ENCODE measurements at places on chromosomes 4 and X. TPM values are rescaled to one million over a fixed set of nuclear protein-coding genes. Genes with fewer than 3 reads are reported as not detected.
A peak's percentile ranks its signal among the peaks of the same experiment; 100 is the strongest.

DNA sequence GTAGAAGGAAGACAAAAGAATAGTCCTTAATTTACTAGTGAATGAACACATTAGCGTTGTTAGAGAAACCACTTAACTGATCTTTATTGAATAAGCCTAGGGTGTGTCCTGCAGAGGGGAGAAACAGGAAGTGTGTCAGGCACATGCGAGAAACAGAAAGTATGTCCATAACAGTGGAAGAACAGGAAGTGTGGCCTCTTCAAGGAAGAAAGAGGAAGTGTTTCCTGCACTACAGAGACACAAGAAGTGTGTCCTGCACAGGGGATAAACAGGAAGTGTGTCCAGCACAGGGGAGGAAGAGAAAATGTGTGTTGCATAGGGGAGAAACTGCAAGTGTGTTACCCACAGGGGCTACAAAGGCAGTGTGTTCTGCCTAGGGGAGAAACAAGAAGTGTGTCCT lies 539.6 kb upstream of the PRKX start:
- no peak for DNase-seq

DNA sequence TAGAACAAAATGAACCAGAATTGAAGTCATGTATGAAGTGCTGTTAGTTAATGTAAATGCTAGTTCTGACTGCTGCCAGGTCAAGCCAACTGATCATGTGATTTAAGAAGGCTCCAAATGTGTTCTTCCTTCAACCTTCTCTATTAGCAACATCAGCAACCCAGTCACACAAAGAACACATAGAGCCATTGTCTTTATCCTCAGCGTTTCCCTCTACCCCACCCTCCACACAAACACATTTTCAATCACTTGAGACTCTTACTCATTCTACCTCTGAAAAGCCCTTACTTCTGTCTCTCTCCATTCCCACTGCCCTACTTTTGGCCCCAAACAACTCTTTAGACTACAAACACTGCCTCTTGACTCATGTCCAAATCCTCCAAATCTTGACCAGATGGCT lies 89.7 kb upstream of the KDR start:
- no peak for DNase-seq

DNA sequence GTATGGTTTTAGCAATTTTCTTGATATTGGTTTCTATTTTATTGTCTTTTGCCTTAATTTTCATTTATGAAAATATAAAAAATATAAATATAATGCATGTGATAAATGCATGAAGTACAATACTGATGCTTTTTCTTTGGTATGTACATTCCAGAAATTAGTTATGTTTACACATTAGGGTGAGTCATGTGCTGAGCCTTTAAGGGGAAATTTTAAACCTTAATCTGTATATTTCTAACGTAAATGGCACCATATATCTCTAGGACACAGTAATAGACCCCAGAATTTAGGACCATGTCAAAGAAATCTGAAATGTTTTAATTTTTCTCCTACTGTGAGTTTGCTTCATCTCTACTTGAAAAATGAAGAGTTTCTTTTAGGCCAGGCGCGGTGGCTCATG lies 117.8 kb upstream of the SPRY1 start:
- DNase-seq: no peak

DNA sequence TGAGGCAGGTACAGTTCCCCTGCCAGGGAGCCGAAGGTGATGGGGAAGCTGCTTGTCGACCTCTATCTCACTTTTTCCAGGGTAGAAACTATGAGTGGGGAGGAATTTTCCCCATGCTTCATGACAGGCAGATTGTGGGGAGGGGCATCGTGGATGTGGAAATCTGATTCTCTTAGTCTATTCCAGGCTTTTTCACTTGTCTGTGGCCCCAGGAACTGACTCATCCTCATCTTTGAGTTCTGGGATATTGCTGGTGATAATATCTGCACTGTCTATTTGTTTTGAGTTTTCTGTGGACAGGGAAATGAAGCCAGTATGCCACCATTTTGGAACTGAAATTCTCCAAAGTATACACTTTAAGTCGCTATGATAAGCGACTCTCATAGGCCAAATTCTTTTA lies 7.6 kb upstream of the TLR2 start:
- no peak for DNase-seq

DNA sequence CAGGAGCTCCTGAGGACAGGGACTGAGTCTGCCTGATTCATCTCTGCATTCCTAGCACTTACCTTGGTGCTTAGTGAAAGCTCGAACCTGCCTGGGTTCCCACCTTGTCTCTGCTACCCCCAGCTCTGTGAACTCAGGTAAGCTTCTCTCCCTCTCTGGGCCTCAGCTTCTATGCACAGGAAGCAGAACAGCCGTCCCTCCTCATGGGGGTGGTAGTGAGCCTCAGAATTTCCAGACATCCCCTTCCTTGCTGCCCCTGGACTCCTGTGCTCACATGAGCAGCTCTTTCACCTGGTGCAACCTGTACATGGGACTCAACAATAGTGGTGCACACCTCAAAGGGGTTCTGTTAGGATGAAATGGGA lies 50.8 kb downstream of the HTRA3 start:
- no peak for DNase-seq

DNA sequence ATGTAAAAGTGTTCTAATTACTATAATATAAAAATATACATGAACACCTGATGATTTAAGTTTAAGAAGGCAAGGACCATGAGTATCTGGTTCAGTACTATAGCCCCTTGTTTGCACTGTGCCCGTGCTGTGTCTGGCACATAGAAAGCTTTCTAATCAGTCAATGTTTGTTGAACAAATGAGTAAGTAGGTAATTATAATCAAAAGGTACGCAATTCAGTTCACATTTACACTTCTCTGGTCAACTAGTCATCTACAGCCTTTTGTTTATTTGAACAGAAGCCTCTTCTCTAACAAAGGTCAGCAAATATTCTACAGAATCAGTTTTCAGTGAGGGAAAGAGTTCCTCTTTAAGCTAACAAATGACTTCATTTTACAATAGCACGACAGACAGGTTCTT lies 523.3 kb downstream of the SMARCA1 start:
- no peak for DNase-seq

GRCh38 chrX:113790987-113791386 lies 792.9 kb upstream of the HTR2C start:
- no peak for DNase-seq

- no peak for DNase-seq
These were observed 211.5 kb downstream of the PDGFRA start for GRCh38 chr4:54440394-54441136.

GRCh38 chr4:183588169-183588675 lies 70.8 kb downstream of the RWDD4 start:
- no peak for DNase-seq

DNA sequence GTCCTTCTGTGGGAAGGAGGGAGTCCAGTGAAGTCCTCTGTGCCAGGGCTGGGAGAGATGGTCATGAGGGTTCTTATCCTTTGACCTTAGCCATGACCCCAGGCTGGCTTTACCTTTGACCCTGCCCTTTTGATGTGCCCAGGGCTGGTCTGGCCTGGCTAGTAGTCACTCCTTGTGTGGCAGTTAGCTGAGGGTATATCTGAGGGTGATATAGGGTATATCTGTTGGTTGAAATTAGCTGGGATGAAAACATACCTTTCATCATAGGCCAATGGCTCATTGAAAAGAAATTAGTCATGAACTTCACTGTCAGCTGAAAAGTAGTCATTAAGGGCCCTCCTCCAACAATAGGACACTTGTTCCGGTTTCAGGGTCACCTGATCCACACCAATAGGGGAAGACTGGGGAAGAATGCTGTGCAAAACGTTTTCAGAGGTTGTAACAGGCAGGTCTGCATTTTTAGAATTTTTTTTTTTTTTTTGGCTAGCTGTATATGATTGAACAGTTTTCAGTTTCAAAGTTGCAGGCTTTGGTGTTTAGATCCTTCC lies 74.6 kb upstream of the STOX2 start:
- no peak for DNase-seq

- no peak for DNase-seq
These were observed 9.1 kb downstream of the RPGR start for GRCh38 chrX:38318196-38318595.

DNA sequence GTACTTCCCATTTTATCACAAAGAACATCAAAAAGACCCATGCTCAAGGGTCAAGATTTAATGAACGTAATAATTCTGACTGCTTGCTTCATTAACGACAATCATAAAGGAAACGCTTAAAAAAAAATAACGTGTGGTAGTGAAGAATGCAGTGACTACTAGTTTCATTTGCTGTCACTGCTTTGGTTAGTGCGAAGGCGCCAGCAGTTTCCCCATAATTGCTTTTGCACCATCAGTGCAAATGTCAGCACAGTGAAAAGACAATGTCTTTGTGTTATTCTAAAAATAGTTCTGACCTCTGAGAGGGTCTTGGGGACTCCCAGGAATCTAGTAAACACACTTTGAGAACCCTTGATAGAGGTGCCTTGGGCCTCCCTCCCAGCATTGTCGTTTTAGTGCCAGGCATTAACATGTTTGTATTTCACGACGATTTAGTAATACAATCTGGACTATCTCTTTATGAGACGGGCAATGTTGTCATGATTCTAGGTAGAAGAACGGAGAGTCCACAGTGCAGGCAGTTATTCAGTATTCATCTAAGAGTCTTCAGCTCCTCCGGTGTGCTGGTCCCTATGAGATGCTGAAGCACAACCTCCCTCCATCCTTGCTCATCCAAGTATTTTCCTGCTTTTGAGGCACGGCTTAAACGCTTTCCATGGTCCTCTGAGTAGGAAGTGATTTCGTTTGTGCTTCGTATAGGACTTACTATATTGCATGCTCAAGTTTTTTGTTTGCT lies 71.0 kb downstream of the AFF1 start:
- no peak for DNase-seq

DNA sequence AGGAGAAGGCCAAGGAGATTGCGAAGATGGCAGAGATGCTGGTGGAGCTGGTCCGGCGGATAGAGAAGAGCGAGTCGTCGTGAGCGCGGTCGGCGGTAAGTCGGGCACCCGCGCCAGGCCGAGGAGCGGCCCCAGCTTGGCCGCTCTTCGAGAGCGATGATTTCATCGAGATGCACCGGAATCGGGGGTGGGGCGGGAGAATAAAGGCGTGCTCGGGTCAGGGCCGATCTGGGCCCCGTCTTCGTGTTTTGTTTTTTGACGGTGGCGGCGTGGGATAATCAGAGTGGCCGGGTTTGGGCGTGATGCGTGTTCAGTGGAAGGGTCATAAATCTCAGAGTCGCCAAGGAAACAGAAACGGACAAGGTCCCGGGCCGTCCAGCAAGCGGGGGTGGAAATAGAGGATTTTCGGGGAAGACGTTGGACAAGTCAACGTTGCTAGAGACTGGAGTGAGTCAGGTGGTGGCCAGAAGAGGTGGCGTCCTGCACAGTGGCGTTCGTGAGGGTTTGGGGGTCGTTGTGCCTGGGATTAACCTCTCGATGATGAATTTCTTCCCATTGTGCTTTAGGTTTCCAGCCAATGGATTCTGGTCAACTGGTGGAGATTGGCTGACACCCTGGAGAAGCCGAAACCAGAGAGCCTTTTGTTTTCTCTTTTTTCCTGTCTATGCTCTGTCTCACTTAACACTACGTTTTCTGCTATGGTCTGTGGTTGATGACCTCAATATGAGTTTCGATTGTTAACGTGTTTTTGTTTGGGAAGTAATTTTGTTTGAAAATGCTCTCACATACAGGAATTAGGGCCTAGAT lies 882 bp downstream of the MRFAP1 start:
- no peak for DNase-seq

DNA sequence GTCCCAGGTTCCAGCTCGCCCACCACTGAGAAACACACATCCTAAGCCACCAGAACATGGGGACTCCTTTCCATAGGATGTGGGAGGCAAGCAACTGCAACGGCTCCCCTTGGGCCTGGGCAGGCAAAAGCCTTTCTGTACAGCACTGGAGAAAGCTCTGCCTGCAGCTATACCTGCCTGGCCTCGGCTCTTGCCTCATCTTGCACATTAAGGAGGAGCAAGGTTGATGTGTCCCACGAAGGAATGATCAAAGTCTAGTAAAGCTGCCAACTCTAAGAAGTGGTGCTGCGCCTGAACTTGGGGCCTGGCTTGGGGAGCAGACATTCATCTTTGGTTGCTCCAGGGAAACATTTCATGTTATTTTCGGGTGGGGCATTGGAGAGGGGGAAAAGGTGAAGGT lies 19.6 kb downstream of the CCNG2 start:
- no peak for DNase-seq

- DNase-seq: no peak
These were observed 132.9 kb upstream of the SPANXC start for GRCh38 chrX:141375011-141375760.

GRCh38 chrX:94560930-94561329 lies 886.9 kb downstream of the FAM133A start:
- no peak for DNase-seq

- DNase-seq: peak; percentile 68
These were observed 13.1 kb downstream of the NAT8L start for GRCh38 chr4:2071912-2072867.

DNA sequence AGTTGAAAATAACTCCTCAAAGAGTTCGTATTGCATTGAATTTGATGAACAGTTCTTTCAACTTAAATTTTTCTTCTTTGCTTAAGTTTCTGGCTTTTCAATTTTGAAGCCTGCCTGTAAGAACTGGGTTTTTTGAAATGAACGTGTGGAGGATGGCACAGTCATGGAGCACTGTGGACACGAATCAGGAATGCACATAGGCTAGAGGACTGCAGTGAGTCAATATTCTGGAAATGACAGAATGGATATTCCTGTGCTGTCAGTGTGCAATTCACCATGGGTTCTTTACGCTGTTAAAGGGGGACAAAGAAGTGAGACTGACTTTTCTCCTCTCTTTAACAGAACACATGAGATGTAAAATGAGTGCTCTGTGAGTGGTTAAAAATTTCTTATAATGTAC lies 368.0 kb upstream of the AGA start:
- DNase-seq: no peak

DNA sequence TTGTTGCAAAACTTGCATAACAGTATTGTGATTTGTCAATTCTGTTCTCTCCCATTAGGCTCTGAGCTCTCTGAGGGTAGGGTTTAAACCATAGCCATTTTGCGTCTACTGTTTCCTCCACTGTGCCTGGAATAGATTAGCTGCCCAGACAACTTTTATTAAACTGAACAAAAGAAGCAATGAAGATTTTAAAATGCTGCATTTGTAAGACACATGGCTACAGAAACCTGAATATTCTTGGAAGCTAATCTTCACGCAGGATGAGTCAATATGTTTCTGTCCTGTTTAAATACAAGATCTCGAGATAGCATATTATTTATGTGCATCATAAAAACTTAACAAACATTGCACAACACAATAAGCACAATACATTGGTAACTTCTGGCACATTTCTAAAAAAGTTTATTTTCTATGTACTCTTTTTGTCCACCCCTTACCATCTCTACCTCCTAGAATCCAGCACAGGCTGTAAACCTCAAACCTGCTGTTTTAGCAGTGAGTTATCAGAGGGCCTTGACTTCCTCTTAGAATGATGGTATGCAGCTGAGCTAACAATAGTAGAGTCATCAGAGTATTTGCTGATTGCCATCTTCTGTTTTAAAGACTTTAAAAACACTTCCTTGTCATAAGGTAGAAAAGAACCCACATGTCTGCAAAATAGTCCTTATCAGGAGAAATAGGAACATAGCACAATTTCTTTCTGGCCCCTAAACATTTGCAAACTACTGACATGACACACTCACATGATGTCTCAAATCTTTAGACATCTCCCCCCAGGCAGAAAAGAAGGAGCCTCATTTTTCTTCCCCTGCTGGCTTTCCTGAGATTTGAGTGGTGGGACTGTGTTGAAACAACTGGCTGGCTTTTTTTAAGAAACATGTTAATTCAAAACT lies 10.6 kb upstream of the CCNG2 start:
- DNase-seq: no peak

Gene SCFD2
- 10.0 TPM for total RNA-seq

Gene GLRA2
- not detected for total RNA-seq

Gene FAM149A
- total RNA-seq: 13.9 TPM

Gene NHS
- total RNA-seq: 2.8 TPM

Gene NLGN3
- total RNA-seq: 0.49 TPM

Gene IQCM
- total RNA-seq: not detected
